Activated naive CD8-positive, alpha-beta T cell treated with anti-CD3 and anti-CD28 coated beads for 36 hours (primary cell): ENCODE measurements at places on chromosomes 7 and 10.
A peak's percentile ranks its signal among the peaks of the same experiment; 100 is the strongest.

- peak overlapping the region; percentile 80 for H3K27ac ChIP-seq
- H3K4me3 ChIP-seq, result peak overlapping the region; percentile 0
- H3K27me3 ChIP-seq, result no peaks in the 10 kb centered on the region
- no peak for DNase-seq
- H3K36me3 ChIP-seq, result peaks cover 77% of the 10 kb centered on the region
Measured at GRCh38 chr10:43392748-43393147, 16.2 kb downstream of the HNRNPF start.

DNA sequence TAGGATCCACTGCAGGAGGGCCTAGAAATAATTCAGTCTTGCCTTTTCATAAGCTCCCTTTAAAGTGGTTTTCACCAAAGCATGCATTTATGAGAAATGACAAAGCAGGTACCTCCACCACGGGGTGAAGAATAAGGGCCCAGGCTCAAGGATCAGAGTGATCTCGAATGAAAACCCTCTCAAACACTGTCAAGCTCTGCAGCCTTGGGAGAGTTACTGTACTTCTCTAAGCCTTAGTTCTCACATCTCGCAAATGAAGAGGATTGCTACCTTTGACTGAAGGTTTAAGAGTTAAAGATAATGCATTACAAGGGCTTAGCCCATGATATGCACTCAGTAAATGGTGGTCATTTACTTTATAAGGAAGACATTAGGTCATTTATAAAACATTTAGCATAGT lies 81.7 kb downstream of the CUBN start:
- no peak overlapping the region for H3K27ac ChIP-seq
- no peak for DNase-seq
- H3K27me3 ChIP-seq, result no peaks in the 10 kb centered on the region
- no peak overlapping the region for H3K4me3 ChIP-seq
- H3K36me3 ChIP-seq, result peaks cover 24% of the 10 kb centered on the region
- H3K4me1 ChIP-seq, result peaks cover 4% of the 10 kb centered on the region

GRCh38 chr7:147915781-147916180 lies 674.8 kb upstream of the C7orf33 start:
- no peaks in the 10 kb centered on the region for H3K27me3 ChIP-seq
- DNase-seq, result no peak
- no peaks in the 10 kb centered on the region for H3K36me3 ChIP-seq
- H3K4me1 ChIP-seq, result no peaks in the 10 kb centered on the region
- no peak overlapping the region for H3K27ac ChIP-seq

GRCh38 chr10:48653944-48654698 lies 30.6 kb upstream of the WDFY4 start:
- H3K4me3 ChIP-seq, result no peak overlapping the region
- no peak for DNase-seq
- H3K27ac ChIP-seq, result no peak overlapping the region
- H3K36me3 ChIP-seq, result no peaks in the 10 kb centered on the region

- no peaks in the 10 kb centered on the region for H3K4me1 ChIP-seq
- no peak overlapping the region for H3K4me3 ChIP-seq
- no peak overlapping the region for H3K27ac ChIP-seq
- no peaks in the 10 kb centered on the region for H3K36me3 ChIP-seq
- H3K27me3 ChIP-seq, result no peaks in the 10 kb centered on the region
Measured at GRCh38 chr10:54940418-54940817, 139.4 kb upstream of the PCDH15 start.

GRCh38 chr10:29249018-29249417 lies 39.9 kb upstream of the LYZL1 start:
- peaks cover 19% of the 10 kb centered on the region for H3K27me3 ChIP-seq
- DNase-seq, result no peak
- H3K4me3 ChIP-seq, result no peak overlapping the region
- H3K36me3 ChIP-seq, result no peaks in the 10 kb centered on the region

- no peak for DNase-seq
- H3K36me3 ChIP-seq, result no peaks in the 10 kb centered on the region
- no peak overlapping the region for H3K27ac ChIP-seq
- no peaks in the 10 kb centered on the region for H3K27me3 ChIP-seq
- H3K4me1 ChIP-seq, result peaks cover 4% of the 10 kb centered on the region
Measured at GRCh38 chr10:63539994-63540393, 18.8 kb downstream of the REEP3 start.

DNA sequence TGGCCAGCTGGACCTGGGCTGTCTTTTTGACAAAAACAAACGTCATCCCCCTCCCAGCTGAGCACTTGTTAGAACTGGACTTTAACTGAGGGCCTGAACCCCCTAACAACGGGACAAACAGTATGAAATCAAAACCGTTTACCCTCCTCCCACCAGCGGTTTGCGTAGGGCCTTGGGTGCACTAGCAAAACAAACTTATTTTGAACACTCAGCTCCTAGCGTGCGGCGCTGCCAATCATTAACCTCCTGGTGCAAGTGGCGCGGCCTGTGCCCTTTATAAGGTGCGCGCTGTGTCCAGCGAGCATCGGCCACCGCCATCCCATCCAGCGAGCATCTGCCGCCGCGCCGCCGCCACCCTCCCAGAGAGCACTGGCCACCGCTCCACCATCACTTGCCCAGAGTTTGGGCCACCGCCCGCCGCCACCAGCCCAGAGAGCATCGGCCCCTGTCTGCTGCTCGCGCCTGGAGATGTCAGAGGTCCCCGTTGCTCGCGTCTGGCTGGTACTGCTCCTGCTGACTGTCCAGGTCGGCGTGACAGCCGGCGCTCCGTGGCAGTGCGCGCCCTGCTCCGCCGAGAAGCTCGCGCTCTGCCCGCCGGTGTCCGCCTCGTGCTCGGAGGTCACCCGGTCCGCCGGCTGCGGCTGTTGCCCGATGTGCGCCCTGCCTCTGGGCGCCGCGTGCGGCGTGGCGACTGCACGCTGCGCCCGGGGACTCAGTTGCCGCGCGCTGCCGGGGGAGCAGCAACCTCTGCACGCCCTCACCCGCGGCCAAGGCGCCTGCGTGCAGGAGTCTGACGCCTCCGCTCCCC lies at the start of gene IGFBP1:
Gene IGFBP1 (plus strand): TSS at position 304 of the 808 bp plus-strand sequence. CDS start 165 bp downstream, at position 469.
- peak; percentile 3 for DNase-seq
- H3K27ac ChIP-seq, result no peak within 1 kb of the TSS

- H3K4me3 ChIP-seq, result no peak overlapping the region
- H3K36me3 ChIP-seq, result no peaks in the 10 kb centered on the region
- H3K27ac ChIP-seq, result no peak overlapping the region
- DNase-seq, result no peak
- H3K4me1 ChIP-seq, result no peaks in the 10 kb centered on the region
Measured at GRCh38 chr10:114266521-114266920, 27.5 kb downstream of the VWA2 start.

GRCh38 chr7:153052206-153052605 lies 292.7 kb downstream of the ACTR3B start:
- H3K27ac ChIP-seq, result no peak overlapping the region
- H3K36me3 ChIP-seq, result no peaks in the 10 kb centered on the region
- DNase-seq, result no peak
- H3K4me3 ChIP-seq, result no peak overlapping the region
- H3K27me3 ChIP-seq, result no peaks in the 10 kb centered on the region
- H3K4me1 ChIP-seq, result no peaks in the 10 kb centered on the region

GRCh38 chr7:33624215-33624614 lies 281.1 kb upstream of the BMPER start:
- H3K4me1 ChIP-seq, result no peaks in the 10 kb centered on the region
- H3K36me3 ChIP-seq, result peaks cover 1% of the 10 kb centered on the region
- no peak for DNase-seq
- H3K27ac ChIP-seq, result no peak overlapping the region

DNA sequence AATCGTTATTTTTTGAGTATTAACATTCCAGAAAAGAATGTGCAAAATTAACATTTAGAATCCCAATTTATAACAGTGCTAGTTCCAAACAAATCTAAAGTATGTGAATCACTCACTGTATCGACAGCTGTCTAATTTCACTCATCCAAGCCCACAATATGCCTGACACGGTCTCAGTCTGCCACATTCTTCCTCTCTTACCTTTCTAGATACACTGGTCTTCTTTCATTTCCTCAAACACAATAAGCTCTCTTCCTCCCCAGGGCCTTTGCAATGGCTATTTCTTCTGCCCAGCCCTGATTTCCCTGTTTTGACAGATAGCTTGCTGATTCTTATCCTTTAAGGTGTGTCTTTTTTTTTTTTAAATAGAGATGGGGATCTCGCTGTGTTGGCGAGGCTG lies 48.8 kb downstream of the UBE2H start:
- H3K4me1 ChIP-seq, result peaks cover 54% of the 10 kb centered on the region
- H3K4me3 ChIP-seq, result no peak overlapping the region
- no peaks in the 10 kb centered on the region for H3K27me3 ChIP-seq
- DNase-seq, result no peak
- H3K27ac ChIP-seq, result no peak overlapping the region
